T47D (cell line): ENCODE measurements at places on chromosomes 7 and 10.

DNA sequence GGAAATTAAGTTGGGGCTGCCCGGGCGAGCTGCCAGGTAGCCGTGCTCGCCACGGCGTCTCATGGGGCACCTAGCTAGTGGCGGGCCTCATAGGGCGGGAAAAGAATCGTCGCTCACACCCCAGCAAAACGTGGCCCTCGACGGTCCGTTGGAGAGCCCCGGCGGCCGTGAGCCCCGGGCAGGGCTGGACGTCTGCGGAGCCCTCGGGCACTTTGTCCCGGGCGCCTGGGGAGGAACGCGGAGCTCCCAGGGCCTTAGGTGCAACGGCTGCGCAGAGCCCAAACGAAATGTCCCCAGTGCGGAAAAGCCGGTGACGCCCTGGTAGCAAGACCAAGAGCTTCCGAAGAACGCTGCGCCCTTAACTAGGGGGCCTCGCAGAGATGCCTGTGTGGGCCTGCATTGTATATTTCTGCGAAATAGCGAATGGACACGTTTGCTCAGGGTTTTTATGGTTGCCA, 866 bp upstream of the SFMBT2 start:
- DNase-seq, result no peak

DNA sequence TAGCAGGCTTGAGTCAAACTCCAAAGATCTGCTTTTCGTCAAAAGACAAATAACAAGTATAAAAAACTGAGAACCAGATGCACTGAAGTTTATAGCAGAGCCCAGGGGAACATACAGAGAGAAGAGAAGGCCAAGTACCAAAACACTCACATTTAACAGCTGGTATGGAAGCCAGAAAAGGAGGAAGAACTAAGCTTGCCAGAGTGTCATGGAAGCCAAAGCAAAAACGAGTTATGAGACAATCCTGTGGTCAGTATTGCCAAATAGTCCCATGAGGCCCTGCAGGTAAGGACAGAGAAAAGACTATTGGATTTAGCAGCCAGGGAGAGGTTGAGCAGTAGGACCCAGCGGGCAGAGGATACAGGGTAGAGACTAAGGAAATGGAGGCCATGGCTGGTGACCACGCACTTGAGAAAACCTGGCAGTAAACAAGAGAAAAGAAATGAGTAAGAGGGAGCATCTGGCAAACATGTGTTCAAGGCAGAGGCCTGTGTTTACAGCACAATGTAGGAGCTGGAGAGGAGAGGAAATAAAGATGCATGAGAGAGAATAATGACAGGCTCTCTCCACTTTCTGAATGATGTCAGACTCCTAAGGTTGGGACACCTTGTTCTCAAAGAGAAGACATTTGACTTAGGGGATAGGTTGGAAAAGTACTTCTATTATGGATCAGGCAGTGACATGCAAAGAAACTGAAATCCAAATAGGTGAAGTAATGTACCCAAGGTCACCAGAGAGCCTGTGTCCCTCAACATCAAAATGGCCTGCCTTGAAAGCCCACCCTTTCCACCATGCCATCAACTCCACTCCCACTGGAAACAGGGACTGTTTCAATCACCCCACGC, 9.1 kb downstream of the CREB3L2 start:
- peak; percentile 9 for DNase-seq

DNA sequence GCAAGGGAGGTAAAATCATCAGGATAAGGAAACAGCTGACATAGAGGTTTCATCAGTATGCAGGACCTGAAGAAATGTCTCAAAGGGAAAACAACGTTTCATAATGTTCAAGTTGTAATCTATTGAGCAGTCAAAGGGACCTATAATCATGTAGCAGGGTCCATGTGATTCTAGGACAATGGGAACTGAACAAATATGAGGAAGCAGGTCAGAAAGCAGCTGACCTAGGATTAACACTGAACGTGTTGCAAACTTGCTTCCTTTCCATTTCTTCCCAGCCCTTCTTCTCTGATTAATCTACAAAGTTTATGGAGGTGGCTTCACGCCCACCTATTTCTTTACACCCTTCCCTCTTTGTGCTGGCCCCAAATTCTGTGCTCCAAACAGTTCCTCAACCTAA, 256.9 kb upstream of the AKR1E2 start:
- DNase-seq, result no peak

DNA sequence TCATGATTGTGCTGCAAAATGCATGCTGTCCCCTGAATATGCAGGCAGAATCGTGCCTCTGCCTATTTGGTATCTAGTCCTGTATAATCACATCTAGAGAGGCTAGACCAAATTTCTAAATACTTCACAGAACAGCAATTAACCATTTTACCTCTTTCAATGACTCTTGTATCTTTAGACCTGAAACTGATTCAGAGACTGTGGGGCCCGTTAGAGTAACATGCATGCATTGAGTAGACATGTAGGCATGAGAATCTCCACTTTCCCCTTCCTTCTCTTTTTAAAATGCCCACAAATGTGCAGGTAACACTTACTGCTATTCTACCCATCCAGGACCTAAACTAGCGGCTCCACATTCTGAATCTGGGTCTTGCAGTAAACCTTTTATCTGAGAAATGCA, 8.8 kb downstream of the ZNF92 start:
- DNase-seq, result no peak

- no peak for DNase-seq
Observed at GRCh38 chr7:146150153-146150552, 33.6 kb downstream of the CNTNAP2 start.

- peak; percentile 20 for DNase-seq
Observed at GRCh38 chr7:148327379-148327778, 263.2 kb upstream of the C7orf33 start.

DNA sequence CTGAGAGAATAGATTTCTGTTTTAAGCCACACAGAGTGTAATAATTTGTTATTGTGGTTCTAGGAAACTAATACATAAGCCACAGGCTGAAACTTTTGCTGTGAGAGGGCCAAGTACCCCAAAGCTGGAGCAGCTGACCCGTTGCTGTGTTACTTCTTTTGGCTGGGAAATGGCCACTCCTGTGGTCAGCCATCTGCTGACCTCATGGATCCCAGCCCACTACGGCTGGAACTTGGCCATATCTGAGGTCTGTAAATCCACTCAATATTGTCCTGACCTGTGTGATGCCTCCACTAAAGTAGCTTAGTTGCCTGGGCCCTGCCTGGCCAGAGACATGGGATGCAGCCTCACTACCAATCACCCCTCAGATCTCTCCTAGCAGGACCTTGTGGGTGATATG, 17.4 kb upstream of the LOXL4 start:
- DNase-seq, result no peak

- DNase-seq, result no peak
Observed at GRCh38 chr7:50396856-50397255, 53.3 kb downstream of the FIGNL1 start.

DNA sequence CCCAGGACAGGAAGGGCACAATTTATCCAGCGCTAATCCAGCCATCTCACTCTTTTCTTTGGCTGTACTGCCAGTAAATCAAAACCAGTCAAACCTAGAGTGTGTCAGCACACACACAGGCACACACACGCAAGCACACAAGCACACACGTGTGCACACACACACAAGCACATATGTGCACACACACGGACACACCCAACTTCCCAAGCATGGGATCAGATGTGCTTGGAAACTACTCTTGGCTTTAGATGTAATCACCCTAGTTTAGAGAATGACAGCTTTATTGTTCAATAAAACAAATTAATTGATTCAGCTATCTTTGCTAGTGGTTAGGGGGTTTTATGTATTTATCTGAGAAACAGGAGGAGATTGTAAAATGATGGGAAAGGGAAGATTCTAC, 615.0 kb upstream of the MKI67 start:
- no peak for DNase-seq

GRCh38 chr10:53223851-53224250, 451.3 kb upstream of the MBL2 start:
- no peak for DNase-seq

DNA sequence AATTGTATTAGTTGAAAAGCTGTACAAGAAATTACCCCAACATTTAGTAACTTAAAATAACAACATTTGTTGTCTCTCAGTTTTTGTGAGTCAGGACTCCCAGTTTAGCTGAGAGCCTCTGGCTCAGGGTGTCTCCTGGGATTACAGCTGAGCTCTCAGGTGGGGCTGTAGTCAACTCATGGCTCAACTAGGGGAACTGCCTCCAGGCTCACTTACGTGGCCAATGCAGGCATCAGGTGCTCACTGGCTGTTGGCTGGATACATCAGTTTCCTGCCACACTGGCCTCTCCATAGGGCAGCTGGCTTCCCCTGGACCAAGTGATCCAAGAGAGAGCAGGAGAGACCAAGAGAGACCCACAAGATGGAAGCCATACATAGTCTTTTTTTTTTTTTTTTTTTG, 17.5 kb downstream of the CCNY start:
- DNase-seq, result no peak

DNA sequence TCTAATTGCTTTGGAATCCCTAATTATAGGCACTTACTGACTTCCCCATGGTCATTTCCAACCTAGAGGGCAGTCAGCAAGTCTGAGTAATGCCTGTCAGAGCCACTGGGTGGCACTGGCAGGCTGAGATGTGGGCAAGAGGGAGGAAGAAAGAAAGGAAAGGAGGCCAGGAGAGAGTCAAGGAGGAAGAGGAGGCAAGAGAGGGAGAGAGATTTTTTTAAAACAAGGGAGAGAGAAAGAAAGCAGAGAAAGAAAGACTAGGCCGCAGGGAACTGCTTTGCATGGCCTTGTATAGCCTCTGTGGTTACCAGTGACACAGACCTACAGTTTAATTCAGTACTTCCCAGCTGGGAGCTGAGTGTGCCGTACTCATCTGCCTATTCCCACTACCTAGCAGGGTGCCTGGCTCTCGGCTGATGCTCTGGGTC, 210.4 kb upstream of the ADO start:
- peak; percentile 81 for DNase-seq

DNA sequence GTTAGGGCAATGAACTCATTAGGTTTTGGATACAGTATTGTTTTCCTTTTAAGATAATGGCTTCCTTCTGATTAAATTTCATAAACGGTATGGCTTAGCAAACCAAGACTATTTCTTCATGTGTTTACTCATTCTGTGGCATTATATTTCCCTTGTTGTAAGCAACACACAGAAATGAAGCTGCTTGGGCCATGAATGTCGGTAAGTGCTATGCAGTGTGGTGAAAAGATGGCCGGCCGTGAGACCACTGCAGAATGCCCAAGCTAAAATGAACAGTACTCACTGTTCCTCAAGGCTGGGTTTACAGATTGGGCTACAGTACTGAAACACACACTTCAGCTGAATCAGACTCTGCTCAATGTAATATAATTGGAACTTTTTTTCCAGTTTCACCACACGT, 8.1 kb downstream of the APBB1IP start:
- no peak for DNase-seq

- peak; percentile 26 for DNase-seq
Observed at GRCh38 chr7:79709574-79710409, 256.3 kb upstream of the MAGI2 start.

- no peak for DNase-seq
Observed at GRCh38 chr10:95324436-95325268, 33.8 kb upstream of the PDLIM1 start.

GRCh38 chr10:24000271-24000813, 208.6 kb upstream of the KIAA1217 start:
- peak; percentile 24 for DNase-seq

GRCh38 chr10:18473424-18474117, 177.8 kb downstream of the NSUN6 start:
- no peak for DNase-seq

DNA sequence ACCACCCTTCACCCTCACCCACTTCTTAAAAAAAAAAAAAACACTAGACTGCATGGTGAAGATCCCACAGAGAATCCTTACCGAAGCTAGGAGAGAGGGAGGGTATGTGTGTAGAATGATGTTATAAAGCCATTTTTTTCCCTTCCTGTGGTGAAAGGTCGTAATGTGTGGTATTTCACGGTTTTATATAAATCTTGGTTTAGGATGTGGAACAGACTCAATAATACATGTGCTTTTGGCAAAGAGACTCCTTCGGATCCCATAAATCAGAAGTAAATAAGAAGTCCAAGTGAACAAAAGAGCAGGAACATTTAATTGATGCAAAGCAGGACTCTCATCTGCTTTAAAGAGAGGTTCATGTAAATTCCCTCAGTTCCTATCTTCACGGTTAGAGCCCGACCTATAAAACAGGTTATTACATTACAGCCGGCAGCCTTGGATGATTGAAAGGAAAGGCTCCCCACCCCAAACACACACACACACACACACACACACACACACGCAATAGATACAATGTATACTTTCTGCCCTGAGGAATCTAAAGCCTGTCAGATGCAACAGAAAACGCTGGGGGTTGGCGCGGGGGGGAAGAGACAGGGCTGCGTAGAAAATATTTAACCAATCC, 8.8 kb downstream of the DLX5 start:
- DNase-seq, result no peak

DNA sequence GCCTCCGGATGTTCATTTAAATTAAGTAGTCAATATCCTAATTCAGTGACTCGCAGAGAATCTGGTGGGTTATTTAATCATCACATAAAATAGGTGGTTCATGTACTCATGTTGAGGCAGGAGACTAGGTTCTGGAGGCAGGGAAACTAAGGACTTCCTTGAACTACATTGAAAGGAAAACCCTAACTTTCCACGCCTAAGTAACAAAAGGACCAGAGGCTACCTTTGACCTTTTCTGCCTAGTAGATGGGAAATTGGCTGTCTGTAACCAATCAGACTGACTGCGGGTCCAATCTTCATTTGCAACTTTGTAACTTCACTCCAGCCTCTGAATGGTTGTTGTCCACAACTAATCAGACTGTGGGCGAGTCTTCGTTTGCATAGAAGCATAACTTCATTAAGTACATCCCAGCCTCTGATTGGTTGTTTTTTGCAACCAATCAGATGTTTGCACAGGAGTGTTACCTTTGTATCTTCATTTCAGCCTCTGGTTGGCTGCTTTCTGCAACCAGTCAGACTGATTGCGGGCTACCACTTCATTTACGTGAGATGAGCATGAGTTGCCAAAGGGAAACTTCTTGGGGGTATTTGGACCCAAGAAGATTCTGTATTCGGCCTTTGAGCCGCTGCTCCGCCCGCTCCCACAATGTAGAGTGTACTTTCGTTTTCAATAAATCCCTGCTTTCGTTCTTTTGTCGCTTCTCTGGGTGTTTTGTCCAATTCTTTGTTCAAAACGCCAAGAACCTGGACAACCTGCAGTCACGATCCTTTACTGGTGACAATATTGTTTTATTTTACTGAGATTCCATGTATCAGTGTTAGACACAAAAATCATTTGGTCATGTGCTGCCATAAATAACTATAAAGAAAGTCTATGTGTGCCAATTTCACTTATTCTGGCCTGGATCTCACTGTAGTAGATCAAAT, 1.7 kb upstream of the ST7 start:
- DNase-seq, result no peak

DNA sequence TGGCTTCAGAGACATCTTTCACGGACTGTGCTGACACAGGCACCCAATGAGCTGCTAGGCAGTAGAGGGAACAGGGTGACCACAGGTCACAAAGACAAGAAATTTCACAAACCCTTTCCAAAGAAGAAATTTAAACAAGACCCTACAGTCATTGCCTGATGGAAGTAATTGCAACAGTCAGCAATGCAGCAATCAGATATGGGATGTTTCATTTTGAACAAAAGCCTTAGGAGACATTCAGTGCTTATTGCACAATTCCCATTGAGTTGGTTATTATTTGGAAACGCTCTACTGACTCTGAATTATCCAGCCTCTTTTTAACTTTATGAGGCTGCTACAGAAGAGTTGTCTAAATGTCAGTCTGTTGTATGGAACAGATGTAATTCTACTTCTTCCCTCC, 85.5 kb downstream of the ETV1 start:
- DNase-seq, result no peak
